Right ventricle myocardium superior (tissue), 1 donor: ENCODE measurements at places on chromosomes 4 and X.

DNA sequence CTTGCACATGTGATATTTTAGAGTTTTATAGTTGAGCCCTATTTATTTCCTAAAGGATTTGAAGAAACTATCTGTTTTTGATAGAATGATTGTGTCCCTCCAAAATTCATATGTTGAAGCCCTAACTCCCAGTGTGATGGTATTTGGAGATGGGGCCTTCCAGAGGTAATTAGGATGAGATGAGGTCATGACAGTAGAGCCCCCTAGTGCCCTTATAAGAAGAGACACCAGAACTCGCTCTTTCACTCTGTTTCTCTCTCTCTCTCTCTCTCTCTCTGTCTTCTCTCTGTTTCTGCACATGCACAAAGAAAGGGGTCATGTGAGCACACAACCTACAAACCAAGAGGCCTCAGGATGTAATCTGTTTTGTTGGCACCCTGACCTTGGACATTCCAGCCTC, 921.9 kb upstream of the DIAPH2 start:
- DNase-seq = no peak

- DNase-seq = no peak
These were observed 78.7 kb upstream of the DCLK2 start for GRCh38 chr4:149999485-150000074.

DNA sequence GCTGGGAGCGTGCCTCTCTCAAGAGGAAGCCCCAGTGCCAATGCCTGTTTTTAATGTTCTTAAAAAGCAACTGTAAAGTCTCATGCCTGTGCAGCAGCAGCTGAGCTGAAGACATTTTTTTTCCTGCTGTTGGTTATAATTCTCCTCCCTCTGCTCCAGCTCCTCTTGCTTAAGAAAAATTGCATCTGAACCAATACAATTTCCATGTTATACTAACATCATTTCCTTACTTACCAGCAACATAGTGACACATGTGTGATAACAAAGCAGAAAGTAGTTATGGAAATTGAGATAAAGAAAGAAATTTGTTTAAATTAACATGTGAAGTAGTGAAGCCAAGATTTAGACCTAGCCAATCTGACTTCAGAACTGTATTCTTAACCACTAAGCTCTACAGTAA, 101.4 kb downstream of the TBC1D19 start:
- no peak for DNase-seq

GRCh38 chr4:159516556-159517140, 413.8 kb downstream of the RAPGEF2 start:
- DNase-seq = no peak

- DNase-seq = no peak
These were observed 103.5 kb downstream of the WWC2 start for GRCh38 chr4:183202523-183202922.

GRCh38 chr4:56871371-56871866, 36.3 kb upstream of the REST start:
- no peak for DNase-seq

- no peak for DNase-seq
These were observed 4.3 kb downstream of the DMD start for GRCh38 chrX:33207056-33207455.

- DNase-seq = no peak
These were observed 46.7 kb downstream of the HELQ start for GRCh38 chr4:83408908-83409307.

DNA sequence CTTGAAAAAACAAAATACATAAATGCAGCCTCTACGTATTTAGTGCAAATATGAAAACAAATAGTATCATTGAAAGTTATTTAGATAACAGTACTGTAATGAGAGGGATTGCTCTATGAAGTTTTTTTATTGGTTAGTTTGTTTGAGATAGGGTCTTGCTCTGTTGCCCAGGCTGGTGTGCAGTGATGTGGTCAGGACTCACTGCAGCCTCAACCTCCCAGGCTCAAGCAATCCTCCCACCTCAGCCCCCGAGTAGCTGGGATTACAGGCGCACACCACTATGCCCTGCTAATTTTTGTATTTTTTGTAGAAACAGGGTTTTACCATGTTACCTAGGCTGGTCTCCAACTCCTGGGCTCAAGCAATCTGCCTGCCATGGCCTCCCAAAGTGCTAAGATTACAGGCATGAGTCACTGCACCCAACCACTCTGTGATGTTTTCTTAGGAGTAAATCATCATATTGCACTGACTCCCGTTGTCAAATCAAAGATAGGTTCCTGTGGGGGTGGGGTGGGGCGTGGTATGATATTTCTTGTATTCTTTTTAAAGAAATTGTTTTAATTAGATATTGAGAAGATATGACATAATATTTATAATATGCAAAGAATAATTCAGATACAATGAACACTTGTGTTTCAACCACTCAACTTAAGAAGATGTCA, 75.8 kb downstream of the ATG4A start:
- DNase-seq = no peak

GRCh38 chr4:129532573-129532972, 436.6 kb downstream of the C4orf33 start:
- DNase-seq = no peak

GRCh38 chr4:176656108-176656507, 136.6 kb downstream of the VEGFC start:
- no peak for DNase-seq

- DNase-seq = no peak
These were observed 77.8 kb downstream of the SORBS2 start for GRCh38 chr4:185734214-185734613.

GRCh38 chrX:71859637-71860036, 51.0 kb upstream of the NHSL2 start:
- no peak for DNase-seq

GRCh38 chrX:43682726-43683125, 26.6 kb downstream of the MAOA start:
- DNase-seq = no peak

DNA sequence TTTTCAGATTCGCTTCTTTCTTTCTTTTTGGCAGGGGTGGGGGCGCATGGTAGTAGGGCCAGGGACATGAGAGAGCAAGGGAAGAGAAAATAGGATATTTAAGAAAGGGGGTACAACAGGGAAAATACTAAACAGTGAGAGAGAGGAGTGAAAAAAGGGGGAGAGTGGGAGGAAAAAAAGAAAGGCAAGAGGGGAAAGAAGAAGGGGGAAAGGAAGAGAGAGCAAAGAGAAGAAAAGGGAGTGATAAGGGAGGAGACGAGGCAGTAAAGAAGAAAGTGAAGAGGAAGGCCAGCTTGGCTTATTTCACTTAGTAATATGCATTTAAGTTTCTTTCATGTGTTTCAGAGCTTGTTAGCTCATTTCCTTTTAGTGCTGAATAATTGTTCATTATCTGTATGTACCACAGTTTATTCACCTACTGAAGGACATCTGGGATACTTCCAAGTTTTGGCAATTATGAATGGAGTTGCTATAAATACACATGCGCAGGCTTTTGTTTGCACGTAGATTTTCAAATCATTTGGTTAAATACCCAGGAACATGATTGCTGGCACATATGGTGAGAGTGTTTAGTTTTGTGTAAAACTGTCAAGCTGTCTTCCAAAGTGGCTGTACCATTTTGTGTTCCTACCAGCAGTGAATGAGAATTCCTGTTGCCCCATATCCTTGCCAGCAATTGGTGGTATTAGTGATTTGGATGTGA, 37.3 kb downstream of the CASP6 start:
- DNase-seq = no peak

- DNase-seq = no peak
These were observed 180.4 kb downstream of the CPEB2 start for GRCh38 chr4:15182600-15183220.

GRCh38 chr4:158965226-158965625, 137.7 kb upstream of the RAPGEF2 start:
- DNase-seq = no peak

DNA sequence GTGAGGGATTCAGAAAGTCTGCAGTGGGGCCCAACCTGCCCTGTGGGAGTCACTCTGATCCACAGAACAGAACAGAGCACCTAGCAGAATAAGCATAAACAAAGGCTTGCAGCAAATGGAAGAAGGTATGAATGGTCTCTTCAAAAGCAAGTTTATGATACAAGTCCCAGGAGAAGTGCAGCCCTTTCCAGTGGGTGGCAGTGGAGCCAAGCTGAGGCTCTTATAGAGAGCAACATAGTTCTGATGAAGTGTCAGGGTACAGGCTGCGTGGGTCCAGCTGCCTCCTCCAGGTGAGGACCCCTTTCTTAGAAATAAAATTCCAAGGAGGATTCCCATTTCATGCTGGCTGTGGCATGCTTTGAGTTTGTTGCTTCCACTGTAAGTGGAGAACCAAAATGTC, 88.8 kb upstream of the PAK3 start:
- DNase-seq = no peak

- no peak for DNase-seq
These were observed 185.5 kb upstream of the ANXA10 start for GRCh38 chr4:167906851-167907250.

GRCh38 chr4:46817806-46818205, 91.2 kb downstream of the COX7B2 start:
- DNase-seq = no peak

- DNase-seq = no peak
These were observed 32.4 kb downstream of the SPANXN4 start for GRCh38 chrX:143058120-143058519.

DNA sequence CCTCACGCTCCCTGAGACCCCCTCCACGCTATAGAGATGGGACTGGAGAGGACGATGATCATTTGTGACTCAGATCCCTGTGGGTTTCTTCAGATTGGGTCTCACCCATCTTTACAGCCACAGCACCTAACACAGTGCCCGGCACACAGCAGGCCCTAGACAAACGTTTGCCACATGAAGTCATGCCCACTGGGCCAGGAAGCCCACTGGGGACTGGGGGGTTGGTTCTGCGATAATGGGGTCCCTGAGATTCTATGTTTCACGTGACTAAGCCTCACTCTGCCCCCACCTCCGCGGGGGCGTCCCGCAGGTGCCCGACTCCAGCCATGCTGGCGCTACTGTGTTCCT, 3.8 kb downstream of the SOD3 start:
- DNase-seq = no peak
